Stimulated activated naive CD4-positive, alpha-beta T cell treated with Interleukin-2 at 50 U/mL for 16 hours (primary cell): ENCODE measurements at places on chromosomes 12 and 14.

GRCh38 chr12:102735104-102735503 is 181.9 kb downstream of the PAH start:
- DNase-seq: no peak

GRCh38 chr14:93997916-93998870 is 1.1 kb downstream of the CCDC197 start:
- DNase-seq: no peak

- no peak for DNase-seq
Measured at GRCh38 chr12:94265539-94265938, 117.2 kb downstream of the PLXNC1 start.

DNA sequence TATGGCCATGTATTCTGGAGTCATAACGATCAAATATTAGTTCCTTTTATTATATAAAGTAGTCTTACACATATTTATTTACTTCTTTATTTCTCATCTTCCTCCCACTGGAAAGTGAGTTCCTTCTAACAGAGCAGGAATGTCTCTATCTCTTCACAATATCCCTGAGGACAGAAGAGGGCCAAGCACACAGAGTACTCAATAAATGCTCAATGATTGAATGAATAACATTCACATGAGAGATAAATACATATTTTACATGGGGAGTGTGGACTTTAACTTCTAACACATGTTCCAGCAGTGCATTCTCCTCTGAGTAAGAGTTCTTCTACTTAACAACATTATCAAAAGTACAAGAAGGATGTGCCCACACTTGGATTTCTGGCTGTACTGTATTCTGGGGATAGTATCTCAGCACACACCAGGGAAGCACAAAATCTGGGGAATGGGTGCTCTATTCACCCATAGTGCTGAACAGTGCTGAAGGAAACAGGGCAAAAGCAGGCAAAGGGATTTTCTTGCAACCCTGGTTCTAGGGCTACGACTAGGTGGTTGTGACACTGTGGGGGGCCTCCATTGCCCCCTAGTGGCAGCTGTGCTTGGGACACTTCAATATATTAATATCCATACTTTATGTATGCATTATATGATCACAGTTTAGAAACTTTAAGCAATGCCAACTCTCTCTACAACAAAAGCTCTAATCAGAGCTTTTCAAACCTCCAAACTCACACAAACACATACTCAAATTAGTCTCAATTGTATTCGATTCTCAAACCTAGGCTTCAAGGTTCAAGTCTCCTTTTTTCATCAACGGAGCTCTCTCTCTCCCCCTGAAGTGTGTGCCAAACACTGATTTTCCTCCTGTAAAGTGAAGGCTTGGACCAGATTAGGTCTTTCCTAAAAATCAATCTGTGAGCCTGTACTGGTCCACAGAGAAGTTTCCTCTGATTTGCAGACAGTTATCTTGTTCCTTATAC is 115.5 kb downstream of the SLC2A13 start:
- DNase-seq: peak; percentile 37

DNA sequence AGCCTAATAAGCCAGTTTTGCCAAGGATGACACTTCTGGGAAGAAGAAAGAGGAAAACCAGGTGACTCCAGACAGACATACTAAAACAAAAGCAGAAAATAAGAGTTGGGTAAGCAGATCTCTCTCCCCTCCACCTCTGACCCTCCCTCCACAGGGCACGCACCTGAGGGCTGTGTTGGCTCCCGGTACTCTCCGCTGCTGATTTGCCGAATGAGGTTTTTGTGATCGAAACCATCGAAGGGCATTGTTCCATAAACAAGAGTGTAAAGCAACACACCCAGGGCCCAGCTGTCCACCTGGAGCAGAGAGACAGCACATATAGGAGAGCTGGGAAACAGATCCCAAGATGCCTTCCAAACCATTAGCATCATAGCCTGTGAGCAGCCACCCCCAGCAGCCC is 68.1 kb downstream of the NUAK1 start:
- DNase-seq: no peak

- no peak for DNase-seq
Measured at GRCh38 chr14:90301668-90302090, 30.1 kb downstream of the NRDE2 start.

DNA sequence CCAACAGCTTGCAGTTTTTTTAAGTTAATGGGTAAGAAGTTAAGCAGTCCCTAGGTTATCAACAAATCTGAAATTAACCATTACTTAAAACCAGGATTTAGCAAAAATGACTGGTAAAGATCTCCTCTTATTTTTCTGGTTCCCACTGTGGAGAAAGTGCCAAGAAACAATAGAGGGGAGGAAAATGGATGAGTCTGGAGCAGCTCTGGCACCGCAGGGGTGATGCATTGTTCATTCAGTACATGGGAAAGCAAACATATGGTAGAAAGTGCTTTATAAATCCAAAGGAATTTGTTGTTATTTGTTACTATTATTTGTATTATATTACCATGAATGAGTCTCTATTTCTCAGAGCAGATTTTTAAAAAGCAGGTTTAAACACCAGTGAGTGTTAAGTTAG is 92.2 kb downstream of the DYRK2 start:
- DNase-seq: no peak

DNA sequence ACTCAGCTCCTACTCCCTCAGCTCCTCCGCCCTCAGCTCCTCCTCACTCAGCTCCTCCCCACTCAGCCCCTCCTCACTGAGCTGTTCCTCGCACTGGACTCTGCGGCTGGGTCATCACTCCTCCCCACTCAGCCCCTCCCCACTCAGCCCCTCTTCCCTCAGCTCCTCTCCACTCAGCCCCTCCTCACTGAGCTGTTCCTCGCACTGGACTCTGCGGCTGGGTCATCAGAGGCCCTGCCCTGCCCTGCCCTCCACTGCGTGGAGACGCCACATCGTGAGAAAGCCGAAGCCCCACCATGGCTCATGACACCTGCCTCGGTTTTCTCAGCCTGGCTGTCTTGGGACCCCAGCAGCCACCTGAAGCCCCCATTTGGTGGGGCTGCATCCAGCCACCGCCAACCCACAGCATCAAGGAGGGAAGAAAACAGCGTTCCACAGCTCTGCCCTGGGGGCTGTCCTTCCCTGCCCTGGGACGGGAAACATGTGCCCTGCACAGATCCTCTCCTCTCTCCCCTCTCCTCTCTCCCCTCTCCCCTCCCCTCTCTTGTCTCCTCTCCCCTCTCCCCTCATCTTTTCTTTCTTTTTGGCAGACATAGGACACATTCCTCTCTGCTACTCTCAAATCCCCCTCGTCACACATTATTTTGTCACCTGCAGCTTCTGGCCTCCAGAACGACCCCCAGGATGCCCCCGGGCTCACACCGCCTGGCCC is 17.7 kb downstream of the NOC4L start:
- DNase-seq: no peak

GRCh38 chr14:74841230-74842207 is 34.4 kb downstream of the PROX2 start:
- DNase-seq: peak; percentile 0

DNA sequence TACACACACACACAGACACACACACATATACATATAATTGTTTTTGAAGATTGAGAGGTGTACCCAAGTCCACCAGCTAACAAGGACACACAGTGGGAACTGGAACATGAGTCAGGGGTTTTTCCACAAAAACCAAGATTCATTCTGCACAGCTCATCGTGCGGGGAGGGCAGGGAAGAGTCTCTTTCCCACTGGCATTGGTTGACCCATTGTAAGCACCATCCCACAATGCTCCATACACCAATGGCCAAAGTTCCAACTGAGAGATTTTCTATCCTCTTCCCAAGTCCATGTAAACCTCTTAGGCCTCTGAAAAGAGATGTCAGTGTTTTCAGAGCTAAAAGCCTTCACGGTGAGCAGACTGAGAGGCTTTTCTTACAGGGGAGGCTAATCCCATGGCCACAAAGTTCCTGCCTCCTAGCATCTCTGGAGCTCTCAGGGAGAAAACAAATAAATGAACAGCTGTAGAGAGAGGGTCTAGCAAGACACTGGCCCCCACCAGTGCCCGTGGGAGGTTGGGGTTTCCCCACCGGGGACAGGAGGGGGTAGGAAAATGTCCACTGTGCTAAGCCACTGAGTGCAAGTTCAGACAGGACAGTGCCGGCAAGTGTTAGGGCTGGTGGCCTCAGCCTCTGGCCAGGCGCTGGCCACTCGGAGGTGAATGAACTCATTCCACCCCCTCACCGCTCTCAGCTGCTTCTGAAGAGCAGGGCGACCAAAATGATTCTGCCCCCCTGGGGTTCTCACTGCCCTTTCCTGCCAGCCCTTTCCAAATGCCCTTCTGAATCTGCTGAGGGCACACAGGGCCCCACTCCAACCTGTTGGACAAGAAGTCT is 21.5 kb upstream of the TC2N start:
- no peak for DNase-seq

- DNase-seq: no peak
Measured at GRCh38 chr12:114311974-114312373, 94.0 kb downstream of the TBX5 start.

- no peak for DNase-seq
Measured at GRCh38 chr12:81381951-81382350, 304.1 kb downstream of the ACSS3 start.

- no peak for DNase-seq
Measured at GRCh38 chr12:88493636-88494035, 86.6 kb downstream of the KITLG start.

- DNase-seq: no peak
Measured at GRCh38 chr14:98165976-98166375, 1106.0 kb downstream of the BCL11B start.

DNA sequence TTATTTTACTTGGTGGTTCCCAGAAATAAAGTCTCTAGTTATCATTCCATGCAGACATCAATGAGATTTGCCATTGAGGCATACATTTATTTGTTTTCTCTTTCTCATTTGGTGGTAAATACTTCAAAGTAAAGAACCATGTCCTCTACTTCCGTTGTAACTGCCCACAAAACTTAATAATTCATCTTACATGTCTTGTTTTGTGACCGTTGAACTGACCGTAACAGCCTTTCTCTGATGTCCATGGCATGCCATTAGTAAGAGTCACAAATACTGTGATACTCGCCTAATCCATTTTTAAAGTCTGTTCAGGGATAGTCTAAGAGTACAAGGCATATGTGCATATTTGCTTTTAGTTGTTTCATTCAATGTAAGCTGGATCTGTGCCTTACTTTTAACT is 145.3 kb downstream of the ETV6 start:
- no peak for DNase-seq

- DNase-seq: no peak
Measured at GRCh38 chr14:24911324-24912109, 138.4 kb downstream of the STXBP6 start.

- DNase-seq: no peak
Measured at GRCh38 chr14:65003394-65003793, 16.7 kb downstream of the FNTB start.

DNA sequence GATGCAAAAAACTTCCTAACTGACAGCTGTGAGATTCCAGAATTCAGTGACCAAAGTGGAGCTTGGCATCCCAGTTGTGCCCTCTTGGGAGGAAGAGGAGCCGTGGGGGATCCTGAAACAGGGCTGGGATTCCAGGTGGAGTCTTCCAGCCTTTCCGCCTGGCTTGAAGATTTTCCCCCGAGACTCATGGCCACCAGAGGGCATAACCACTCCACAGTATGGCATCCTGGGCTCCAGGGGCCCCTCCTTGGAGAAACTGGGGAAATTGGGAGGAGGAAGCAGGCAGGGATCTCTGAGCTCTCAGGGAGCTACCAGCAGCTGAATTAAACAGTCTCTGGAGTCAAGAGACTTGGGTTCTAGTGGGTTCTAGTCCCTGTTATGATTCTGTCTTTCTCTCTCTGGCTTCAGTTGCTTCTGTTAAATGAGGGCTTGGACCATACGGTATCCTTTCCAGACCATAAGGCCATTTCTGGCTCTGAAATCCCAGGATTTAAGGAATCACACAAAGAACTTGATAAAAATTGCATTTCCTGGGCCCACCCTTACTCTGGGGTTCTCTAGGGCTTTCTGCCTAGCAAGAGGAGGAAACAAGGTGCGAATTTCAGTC is 2.6 kb upstream of the TAMALIN start:
- no peak for DNase-seq

DNA sequence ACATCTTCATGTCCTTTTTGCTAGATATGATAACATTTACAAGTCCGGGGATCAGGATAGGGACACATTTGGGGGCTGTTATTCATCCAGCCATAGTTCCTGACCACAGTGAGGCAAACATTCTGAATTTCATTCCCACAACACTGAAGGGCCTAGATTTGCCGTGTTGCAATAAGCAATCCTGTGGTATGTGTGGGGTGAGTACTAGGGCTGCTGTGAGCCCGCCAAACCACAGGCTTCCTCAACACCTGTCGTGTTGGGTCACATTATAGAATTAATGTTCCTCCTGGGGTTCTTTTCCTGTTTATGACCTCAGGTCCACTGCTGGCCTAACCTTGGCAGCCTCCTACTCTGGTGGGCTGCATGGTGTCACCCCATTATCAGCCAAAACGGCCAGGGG is 119.2 kb downstream of the TBC1D30 start:
- DNase-seq: no peak

DNA sequence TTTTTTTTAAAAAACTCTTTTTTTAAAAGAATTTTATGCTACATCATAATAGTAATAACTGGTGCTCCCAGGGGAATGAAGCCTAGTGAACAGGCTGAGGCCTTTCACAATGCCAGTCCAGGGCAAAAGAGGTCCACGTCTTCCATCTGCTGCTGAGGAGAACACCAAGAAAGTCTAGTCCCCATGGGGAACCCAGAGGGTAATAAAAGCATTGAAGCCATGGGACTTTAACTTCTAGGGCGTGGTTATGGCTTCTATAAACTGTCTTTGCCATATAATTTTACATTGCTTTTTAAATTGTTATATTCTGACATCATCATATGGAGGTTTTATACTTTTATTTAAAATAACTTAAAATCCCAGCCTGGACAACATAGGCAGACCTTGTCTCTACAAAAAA is 64.3 kb downstream of the SLC16A7 start:
- no peak for DNase-seq

DNA sequence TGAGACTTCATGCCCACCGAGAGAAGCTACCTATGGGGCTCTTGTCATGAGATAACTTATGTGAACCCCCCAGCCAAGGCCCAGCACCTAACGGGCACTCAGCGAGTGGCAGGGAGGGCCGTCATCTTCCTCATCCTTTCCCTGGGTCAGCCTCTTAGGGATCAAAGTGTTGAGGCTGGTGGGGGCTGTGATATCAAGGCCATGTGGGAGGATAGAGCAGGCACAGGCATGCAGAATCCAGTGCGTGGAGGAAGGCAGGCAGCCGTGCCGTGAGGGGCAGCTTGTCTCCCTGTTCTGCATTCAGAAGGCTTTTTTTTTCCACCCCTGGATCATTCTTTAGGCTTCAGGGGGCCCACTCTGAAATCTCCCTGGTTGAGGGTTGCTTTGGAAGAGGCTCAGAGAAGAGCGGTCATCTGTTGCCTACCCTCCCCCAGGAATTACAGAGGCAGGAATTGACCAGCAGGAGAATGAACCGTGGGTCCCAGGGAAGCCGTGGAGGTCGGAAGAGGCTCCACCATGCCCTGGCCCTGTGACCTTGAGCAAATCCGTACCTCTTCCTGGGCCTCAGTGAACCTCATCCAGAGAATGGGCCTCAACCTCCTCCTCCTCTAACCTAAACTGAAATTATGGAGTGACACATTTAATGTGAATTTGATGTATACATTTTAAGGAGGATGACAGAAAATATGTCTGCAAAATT is 62.8 kb downstream of the BEGAIN start:
- DNase-seq: no peak
